DND-41 (cell line): ENCODE measurements at places on chromosomes 7 and 10.
A peak's percentile ranks its signal among the peaks of the same experiment; 100 is the strongest.

- DNase-seq = no peak
Observed at GRCh38 chr10:93996551-93996950, 2.8 kb downstream of the PLCE1 start.

DNA sequence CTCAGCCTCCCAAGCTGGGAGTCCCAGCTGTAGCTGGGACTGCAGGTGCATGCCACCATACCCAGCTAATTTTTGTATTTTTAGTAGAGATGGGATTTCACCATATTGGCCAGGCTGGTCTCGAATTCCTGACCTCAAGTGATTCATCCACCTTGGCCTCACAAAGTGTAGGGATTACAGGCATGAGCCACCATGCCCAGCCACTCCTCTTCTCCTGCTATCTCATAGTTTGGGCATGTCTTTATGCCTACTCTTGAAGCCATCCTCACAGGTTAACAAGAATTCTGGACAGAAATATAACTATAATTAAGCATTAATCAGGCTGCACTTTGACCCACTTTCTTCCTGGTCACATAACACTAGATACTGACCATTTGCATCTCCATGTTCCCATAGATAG, 28.6 kb upstream of the C10orf67 start:
- DNase-seq = no peak

DNA sequence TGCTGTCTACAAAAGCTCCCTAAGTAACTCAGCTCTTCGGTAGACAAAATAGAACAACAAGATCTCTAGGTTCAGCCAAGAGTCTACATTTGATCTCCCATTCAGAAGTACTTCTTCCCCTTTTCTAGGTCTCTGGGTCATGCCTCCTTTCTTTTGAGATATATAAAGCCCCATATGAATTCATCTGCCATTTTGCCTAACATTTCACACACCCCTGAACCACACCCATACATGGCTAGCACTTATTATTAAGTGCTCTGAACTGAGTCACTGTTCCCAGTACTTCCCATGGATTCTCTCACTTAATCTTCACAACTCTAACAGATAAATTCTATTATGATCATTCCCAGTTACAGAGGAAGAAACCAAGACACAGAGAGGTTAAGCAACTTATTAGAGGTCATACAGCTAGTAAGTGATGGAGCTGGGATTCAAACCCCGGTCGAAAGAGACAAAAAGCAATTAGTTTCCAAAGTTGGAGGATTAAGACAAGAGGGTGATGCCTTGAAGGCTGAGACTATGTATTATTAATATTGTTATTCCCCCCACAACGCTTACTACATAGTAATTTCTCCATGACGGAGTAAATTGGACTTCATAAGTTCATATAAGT, 17.3 kb downstream of the MYOF start:
- DNase-seq = no peak

DNA sequence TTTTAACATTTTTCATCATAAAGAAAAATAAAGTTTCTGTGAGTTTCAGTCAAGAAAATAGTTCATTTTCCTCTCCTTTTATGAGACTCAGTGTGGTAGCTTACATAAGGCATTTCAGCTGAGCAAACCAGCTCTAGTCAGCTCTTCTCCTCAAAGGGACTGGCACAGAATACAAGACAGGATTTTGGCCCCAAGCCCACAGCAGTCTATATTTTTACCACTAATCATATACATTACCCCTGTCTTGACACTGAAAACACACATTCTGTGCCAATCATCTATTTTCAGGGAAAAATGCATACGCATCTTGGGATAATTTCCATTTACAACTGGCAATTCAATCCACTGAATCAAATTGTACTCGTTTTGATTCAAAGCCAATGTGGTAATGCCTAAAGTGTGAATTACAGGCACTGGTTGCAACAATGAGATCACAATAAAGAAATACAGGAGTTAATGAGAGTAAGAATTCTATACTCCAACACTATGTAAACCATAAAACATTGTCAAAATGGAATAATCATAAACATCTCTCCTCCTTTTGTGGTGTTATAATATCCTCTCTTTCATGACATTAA, 186.4 kb downstream of the CACNA2D1 start:
- no peak for DNase-seq

- no peak for DNase-seq
Observed at GRCh38 chr7:118872568-118872967, 648.1 kb downstream of the ANKRD7 start.

- no peak for DNase-seq
Observed at GRCh38 chr10:49141541-49142332, 7.9 kb upstream of the FAM170B start.

GRCh38 chr7:77433901-77434300, 17.8 kb upstream of the GSAP start:
- DNase-seq = no peak

GRCh38 chr7:37713613-37714012, 30.0 kb downstream of the GPR141 start:
- no peak for DNase-seq

DNA sequence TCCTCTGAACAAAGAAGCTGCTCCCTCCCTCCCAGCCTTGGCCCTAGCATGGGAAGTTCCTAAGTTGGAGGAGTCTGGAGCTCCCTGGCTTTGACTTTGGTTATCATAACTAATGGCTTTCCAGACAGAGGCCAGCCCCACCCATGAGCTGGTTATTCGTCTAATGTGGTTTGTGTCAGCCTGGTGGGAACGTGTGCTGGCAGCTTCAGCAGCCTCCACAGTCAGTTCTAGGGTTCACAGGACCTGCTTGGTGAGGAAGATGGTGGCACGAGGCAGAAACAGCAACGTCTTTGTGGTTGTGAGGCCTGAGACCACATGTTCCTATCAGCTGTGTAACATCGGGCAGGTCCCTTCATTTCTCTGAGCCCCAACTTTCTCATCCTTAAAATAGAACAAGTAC, 103.1 kb downstream of the PAXIP1 start:
- DNase-seq = peak; percentile 9

DNA sequence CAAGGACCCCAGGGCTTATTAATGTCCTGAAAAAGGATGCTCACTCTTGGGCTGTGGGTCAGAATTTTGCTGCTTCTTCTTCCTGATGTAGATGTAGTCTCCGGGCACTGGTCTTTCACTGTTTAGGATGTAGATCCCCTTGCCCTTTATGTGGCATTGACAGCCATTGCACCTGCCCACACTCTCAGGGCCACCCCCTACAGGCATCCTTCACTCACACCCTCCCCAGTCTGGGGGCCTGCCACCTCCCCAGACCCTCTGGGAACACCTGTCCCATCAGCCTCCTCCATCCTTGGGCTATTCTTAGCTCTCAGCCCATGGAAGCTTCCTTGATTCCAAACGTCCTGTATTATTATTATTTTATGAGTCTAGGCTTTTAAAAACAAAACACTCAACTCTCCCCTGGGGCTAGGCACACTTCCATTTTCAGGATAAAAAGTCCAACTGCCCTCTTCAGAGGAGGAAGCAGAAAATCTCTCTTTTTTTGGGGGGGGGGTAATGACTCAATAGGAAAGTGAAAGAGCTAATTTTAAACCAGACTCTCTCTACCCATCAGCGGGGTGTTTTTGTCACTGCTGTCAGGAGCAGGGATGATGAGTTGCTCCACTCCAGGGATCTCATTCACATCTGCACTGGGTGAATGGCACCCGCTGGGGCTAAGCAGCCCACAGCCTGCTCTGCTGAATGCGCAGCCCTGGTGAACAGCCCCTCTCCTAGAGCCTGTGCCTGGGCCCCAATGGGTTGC, 11.5 kb upstream of the KLRG2 start:
- no peak for DNase-seq

GRCh38 chr7:121300685-121301420, 27.9 kb upstream of the WNT16 start:
- no peak for DNase-seq

DNA sequence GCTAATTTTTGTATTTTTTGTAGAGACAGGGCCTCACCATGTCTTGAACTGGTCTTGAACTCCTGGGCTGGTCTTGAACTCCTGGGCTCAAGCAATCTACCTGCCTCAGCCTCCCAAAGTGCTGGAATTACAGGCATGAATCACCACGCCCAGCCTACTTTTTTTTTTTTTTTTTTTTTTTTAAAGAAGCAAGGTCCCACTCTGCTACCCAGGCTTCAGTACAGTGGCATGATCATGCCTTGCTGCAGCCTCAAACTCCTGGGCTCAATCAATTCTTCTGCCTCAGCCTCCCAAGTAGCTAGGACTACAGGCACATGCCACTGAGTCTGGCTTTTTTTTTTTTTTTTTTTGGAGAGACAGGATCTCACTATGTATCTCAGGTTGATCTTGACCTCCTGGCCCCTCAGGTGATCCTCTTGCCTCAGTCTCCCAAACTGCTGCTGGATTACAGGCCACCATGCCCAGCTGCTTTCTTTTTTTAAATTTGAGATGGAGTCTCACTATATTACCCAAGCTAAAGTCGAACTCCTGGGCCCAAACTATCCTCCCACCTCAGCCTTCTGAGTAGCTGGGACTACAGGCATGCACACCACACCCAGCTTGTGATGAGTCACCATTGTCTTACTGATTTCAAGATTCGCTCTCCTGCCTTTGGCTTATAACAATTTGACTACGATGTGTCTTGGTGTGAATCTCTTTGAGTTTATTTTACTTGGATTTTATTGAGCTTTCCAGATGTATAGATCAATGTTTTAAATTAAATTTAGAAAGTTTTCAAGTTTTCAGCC, 9.0 kb downstream of the RPEL1 start:
- no peak for DNase-seq

DNA sequence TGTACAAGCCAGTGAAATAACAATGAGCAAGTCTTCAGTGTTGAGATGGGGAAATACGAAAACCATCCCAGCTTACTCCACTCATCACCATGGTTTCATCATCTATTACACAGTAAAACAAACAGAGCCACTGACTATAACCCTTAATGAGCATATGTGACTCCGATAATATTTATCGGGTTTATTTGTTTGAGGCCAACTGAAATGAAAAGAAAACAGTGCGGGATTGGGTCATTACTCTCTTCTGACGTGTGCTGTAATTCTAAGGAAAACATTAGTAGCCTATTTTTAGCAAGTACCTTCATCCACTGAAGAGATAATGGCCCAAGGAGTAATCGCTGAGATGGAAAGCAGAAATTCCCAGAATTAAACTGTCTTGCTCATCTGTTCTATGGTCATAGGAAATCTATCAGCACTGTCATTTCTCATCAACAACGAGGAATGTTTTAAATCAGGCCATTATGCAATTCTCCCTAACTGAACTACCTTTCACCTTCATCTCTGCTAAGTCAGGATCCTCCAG, 716.5 kb downstream of the INHBA start:
- DNase-seq = no peak

GRCh38 chr10:50658165-50658564, 34.4 kb upstream of the SGMS1 start:
- DNase-seq = no peak

DNA sequence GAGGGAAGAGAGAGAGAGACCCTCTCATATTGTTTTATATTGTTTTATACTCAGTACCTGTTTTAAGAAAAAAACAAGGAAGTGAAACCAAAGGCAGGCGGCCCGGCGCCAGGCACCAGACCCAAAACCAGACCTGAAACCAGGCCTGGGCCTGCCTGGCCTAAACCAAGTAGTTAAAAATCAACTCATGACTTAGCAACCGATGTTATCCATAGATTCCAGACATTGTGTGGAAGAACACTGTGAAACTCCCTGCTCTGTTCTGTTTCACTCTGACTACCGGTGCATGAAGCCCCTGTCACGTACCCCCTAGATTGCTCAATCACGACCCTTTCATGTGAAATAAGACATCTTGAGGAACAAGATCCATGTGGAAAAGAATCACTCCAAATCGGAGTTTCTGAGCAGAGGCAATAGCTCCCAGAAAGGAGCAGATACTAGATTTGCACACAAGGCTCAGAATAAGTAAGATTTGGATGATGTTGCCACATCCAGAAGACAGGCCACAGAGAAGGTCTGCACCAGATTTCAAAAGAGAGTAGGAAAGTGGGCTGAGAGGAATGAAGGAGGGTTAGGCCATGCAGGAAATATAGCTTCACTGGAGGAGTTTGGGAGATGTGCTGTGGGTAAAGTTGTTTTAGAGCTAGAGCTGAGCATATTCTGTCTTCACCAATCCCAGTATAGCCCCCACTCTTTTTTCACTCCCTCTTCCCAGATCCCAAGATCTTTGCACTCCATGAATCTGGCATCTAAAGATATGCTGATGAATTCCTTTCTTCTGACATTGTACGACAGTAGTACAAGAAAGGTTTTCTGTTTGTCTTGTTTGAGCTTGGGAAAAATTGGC, 8.8 kb upstream of the ZNF248 start:
- DNase-seq = no peak

DNA sequence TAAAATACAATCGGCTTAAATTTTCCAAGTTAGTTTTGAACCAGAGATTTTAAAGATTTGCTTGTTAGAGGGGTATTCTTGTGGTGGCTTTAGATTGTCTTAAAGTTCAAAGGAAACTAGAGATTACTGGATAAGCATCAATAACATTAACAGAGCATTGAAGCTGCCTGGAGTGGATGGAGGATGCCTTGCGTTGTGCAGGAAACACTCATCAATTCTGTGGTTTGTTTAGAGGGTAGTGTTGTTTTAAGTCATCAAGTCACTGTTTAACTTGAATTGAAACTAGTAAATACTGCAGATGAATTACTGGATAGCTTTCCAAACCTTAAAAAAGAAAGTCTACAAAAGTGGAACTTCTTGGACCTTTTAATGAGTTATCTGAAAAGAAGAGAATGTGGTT, 218.6 kb downstream of the CELF2 start:
- DNase-seq = peak; percentile 50

DNA sequence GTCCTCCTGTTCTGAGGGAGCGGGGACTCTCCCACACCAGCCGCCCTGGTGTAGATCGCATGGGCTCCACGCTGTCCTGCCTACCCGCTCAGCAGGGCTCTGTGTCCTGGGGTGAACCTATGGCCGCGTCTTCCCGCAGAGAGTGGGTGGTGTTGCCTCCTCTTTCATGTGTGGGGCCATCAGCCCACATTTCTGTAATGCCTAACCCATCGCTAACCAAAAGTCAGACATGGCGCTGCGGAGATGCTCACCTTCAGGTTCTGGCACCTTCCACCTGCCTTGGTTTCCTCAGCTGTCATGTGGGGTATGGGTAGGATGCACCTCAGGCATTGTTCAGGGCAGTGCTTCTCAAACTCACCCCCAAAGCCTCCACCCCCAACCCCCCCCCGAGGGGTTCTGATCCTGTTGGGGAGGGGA, 50.5 kb upstream of the CAMK2B start:
- no peak for DNase-seq

DNA sequence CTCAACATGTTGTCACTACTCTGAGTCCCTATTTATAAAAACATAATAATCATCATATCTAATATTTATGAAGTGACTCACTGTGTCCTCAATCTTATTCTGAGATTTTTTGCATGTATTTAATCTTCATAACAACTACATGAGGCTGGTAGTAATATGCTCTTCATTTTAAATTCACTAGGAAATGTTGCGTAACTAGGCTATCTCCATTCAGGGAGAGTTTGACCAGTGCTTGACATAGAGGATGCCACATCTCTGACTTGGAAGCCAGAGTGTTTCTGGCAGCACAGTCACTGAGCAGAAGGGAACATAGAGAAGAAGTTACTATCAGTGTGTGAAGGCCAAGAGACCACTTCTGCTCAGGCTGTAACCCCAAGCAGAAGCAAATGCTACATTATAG, 88.9 kb downstream of the FAM13C start:
- no peak for DNase-seq

- DNase-seq = no peak
Observed at GRCh38 chr7:50262446-50262845, 42.1 kb upstream of the IKZF1 start.

- DNase-seq = no peak
Observed at GRCh38 chr10:29022513-29022912, 266.4 kb upstream of the LYZL1 start.

GRCh38 chr10:13298748-13299436, 972 bp downstream of the PHYH start:
- DNase-seq = no peak

GRCh38 chr10:62618576-62619412, 185.7 kb upstream of the ADO start:
- DNase-seq = no peak

GRCh38 chr7:107149863-107150262, 18.9 kb upstream of the HBP1 start:
- DNase-seq = no peak
